Progenitor cell of endocrine pancreas (in vitro differentiated cells): ENCODE measurements at places on chromosomes 6 and 20.
A peak's percentile ranks its signal among the peaks of the same experiment; 100 is the strongest.

- DNase-seq = no peak
- no peak overlapping the region for H3K4me3 ChIP-seq
- H3K27ac ChIP-seq = peak overlapping the region; percentile 26
- peaks cover 5% of the 10 kb centered on the region for H3K36me3 ChIP-seq
- H3K27me3 ChIP-seq = peaks cover 12% of the 10 kb centered on the region
Observed at GRCh38 chr6:40880906-40881305, 158.1 kb downstream of the UNC5CL start.

- no peak within 1 kb of the TSS for H3K4me3 ChIP-seq
- no peaks in the 10 kb centered on the region for H3K4me1 ChIP-seq
- H3K27ac ChIP-seq = no peak within 1 kb of the TSS
- H3K36me3 ChIP-seq = no peaks in the 10 kb centered on the region
Observed at GRCh38 chr20:610130-611046, at the start of gene TCF15. Gene TCF15, minus strand, starts transcription at chr20:610309. Its CDS starts 72 bp downstream, at chr20:610237.

- H3K27me3 ChIP-seq = no peaks in the 10 kb centered on the region
- H3K4me1 ChIP-seq = no peaks in the 10 kb centered on the region
- no peaks in the 10 kb centered on the region for H3K36me3 ChIP-seq
- DNase-seq = no peak
Observed at GRCh38 chr6:101662111-101662897, 268.8 kb downstream of the GRIK2 start.

DNA sequence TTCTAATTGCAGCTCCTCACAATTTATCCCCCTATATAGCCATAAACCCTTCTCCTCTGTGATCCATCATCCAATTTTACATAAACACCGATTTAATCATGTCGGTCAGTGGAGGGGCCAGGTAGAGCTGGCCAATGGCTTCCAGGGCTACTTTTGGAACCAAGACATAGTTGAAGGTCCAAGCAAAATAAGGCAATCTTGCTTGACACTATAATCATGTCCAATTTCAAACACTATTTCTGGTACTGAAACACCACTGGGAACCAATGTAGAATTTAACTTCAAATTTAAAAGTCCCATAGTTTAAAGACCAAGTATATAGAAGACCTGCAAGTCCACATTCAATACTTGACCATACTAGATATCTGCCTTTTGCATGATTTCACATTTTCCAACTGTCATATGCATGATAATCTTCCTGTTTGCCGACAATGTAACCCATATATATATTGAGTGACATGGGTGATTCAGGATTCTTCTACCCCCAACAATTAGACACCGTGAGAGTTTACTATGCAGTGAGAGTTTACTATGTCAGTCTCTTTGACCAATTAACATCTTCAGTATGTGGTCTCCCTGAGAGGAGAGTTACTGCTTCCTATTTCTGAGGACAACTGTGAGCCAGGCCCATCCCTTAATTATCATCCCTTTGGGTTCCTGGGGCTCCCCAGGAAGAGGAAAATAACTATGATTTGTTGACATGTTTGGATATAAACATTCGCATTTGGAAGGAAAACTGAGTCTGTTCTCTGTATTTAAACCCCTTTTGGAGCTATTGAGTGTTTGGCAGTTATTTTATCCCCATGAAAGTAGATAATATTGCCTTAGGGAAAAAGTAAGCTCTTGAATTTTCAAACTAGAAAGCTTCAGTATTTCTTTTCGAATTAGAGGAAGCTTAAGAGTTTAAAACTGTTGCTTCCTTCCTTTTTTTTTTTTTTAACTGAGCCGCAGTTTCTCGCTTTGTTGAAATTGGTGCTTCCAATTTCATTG lies 31.8 kb downstream of the SAMD3 start:
- peak overlapping the region; percentile 42 for H3K27ac ChIP-seq
- peaks cover 4% of the 10 kb centered on the region for H3K36me3 ChIP-seq
- peaks cover 14% of the 10 kb centered on the region for H3K27me3 ChIP-seq

DNA sequence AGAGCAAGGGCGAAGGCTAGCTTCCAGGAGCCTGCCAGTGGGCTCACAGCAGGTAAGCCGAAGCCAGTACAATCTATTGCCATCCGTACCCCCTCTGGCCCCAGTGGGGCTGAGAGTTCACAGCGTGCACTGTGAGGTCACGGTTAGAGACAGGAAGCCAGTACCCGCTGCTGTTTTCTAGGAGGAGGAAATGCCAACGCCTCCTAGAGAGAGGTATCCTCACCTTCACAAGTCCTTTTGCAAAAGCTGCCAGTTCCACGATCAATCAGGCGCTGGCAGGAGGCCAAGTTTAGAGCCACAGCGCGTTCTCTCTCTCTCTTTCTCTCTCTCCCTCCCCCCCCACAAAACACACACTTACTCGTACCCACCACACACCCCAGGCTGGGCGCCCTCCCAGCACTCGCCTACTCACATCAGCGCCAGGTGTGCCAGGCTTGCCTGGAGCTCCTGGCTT lies 22.5 kb downstream of the COL9A1 start:
- peaks cover 59% of the 10 kb centered on the region for H3K27me3 ChIP-seq
- H3K4me1 ChIP-seq = peaks cover 6% of the 10 kb centered on the region
- H3K4me3 ChIP-seq = no peak overlapping the region
- H3K27ac ChIP-seq = no peak overlapping the region

- H3K4me3 ChIP-seq = no peak overlapping the region
- no peaks in the 10 kb centered on the region for H3K4me1 ChIP-seq
- DNase-seq = peak; percentile 64
- peaks cover 4% of the 10 kb centered on the region for H3K27me3 ChIP-seq
- no peak overlapping the region for H3K27ac ChIP-seq
- H3K36me3 ChIP-seq = no peaks in the 10 kb centered on the region
Observed at GRCh38 chr6:87436435-87436834, 28.7 kb downstream of the CFAP206 start.

- no peaks in the 10 kb centered on the region for H3K4me1 ChIP-seq
- no peak overlapping the region for H3K4me3 ChIP-seq
- no peak for DNase-seq
- peaks cover 39% of the 10 kb centered on the region for H3K36me3 ChIP-seq
- no peaks in the 10 kb centered on the region for H3K27me3 ChIP-seq
Observed at GRCh38 chr20:41432746-41433145, 66.1 kb upstream of the EMILIN3 start.

DNA sequence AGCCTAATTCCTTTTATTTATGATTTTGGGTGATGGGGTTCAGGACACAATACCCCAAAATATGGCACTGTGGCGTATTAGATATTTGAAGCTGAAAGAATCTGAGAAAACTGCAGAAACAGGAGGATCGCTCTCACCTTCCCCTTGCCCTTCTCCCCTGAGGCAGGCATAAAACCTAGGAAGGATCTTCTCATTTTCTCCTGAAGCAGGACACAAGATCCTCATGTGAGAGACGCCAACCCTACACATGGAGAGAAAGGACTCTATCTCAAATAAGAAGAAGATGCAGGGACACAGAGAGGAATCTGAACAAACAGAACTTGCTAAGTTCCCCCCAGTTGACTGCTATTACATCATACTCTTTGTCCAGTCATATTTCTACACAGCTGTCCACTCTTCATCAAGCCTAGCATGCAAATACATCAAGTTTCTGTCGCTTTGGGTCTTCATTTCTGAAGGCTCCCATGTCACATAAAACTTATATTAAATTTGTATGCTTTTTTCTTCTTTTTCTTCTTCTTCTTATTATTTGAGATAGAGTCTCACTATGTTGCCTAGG lies 109.0 kb downstream of the DTNBP1 start:
- H3K4me1 ChIP-seq = peaks cover 4% of the 10 kb centered on the region
- no peaks in the 10 kb centered on the region for H3K27me3 ChIP-seq
- no peak for DNase-seq
- H3K27ac ChIP-seq = no peak overlapping the region

- peaks cover 52% of the 10 kb centered on the region for H3K27me3 ChIP-seq
- H3K4me1 ChIP-seq = no peaks in the 10 kb centered on the region
- no peaks in the 10 kb centered on the region for H3K36me3 ChIP-seq
- no peak for DNase-seq
- no peak overlapping the region for H3K4me3 ChIP-seq
- H3K27ac ChIP-seq = no peak overlapping the region
Observed at GRCh38 chr6:30163918-30164654, 740 bp downstream of the TRIM15 start.

- H3K4me3 ChIP-seq = no peak overlapping the region
- H3K27me3 ChIP-seq = no peaks in the 10 kb centered on the region
- no peaks in the 10 kb centered on the region for H3K36me3 ChIP-seq
- no peak overlapping the region for H3K27ac ChIP-seq
- DNase-seq = no peak
Observed at GRCh38 chr6:75351570-75351969, 67.0 kb upstream of the TMEM30A start.

GRCh38 chr20:11190741-11191140 lies 516.9 kb upstream of the JAG1 start:
- no peaks in the 10 kb centered on the region for H3K36me3 ChIP-seq
- H3K27ac ChIP-seq = no peak overlapping the region
- H3K27me3 ChIP-seq = no peaks in the 10 kb centered on the region
- DNase-seq = no peak
- no peak overlapping the region for H3K4me3 ChIP-seq
- H3K4me1 ChIP-seq = peaks cover 19% of the 10 kb centered on the region

- DNase-seq = no peak
- H3K4me3 ChIP-seq = no peak overlapping the region
- H3K27me3 ChIP-seq = no peaks in the 10 kb centered on the region
- H3K27ac ChIP-seq = no peak overlapping the region
- H3K4me1 ChIP-seq = no peaks in the 10 kb centered on the region
- no peaks in the 10 kb centered on the region for H3K36me3 ChIP-seq
Observed at GRCh38 chr6:120854583-120854982, 479.7 kb downstream of the TBC1D32 start.

GRCh38 chr6:7121700-7122241 lies 14.0 kb downstream of the RREB1 start:
- DNase-seq = no peak
- H3K27ac ChIP-seq = no peak overlapping the region
- H3K4me3 ChIP-seq = no peak overlapping the region

GRCh38 chr6:142947714-142948480 lies 2.9 kb upstream of the HIVEP2 start:
- peaks cover 6% of the 10 kb centered on the region for H3K27me3 ChIP-seq
- DNase-seq = no peak
- peak overlapping the region; percentile 96 for H3K27ac ChIP-seq
- peak overlapping the region; percentile 76 for H3K4me3 ChIP-seq
- H3K36me3 ChIP-seq = no peaks in the 10 kb centered on the region
- peaks cover 29% of the 10 kb centered on the region for H3K4me1 ChIP-seq

- peak overlapping the region; percentile 89 for H3K27ac ChIP-seq
- no peaks in the 10 kb centered on the region for H3K36me3 ChIP-seq
- DNase-seq = peak; percentile 25
- H3K27me3 ChIP-seq = no peaks in the 10 kb centered on the region
- peaks cover 37% of the 10 kb centered on the region for H3K4me1 ChIP-seq
Observed at GRCh38 chr20:25247518-25247955, 348 bp upstream of the PYGB start.

DNA sequence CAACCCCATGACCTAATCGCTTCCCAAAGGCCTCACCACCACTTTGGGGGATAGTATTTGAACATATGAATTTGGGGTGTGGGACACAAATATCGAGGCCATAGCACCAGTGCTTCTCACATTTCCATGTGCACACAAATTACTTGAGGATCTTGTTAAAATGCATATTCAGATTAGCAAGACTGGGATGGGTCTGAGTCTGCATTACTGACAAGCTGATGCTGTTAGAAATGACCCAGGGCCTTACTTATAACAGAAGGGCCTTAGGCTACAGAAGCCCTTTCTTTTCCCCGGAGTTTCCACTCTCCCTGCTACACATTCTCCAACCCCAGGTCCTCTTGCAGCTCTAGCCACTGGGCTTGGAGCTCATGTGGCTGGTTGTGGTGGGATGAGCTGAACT lies 141.5 kb upstream of the LRFN2 start:
- no peaks in the 10 kb centered on the region for H3K36me3 ChIP-seq
- peaks cover 22% of the 10 kb centered on the region for H3K27me3 ChIP-seq
- no peak overlapping the region for H3K27ac ChIP-seq
- no peak overlapping the region for H3K4me3 ChIP-seq
- no peak for DNase-seq

DNA sequence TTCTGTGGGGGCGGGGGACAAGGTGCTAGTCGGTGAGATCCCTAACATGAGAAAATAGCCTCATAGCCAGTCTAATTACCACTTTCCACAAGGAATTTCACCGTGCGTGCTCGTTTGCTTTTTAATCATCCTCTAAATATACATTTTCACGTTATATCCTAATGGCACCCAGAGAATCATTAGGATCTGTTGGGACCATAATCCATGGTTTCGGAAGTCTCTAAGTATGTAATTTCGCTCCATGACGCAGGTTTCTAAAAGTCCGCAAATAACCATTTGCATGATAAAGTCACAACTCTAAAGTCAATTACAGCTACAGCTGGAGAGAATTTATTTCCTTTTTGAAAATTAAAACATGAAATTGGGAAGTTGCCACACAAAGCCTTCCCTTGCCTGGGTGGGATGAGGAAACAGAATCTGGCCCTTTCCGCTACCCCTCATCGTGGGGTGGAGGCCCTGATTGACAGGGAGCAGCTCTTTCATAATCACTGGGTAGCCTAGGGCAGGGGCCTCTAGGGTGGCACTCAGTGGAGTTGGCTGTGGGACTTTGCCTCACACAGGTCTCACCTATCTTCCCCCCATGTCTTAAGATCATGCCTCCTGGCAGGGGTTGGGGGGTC lies 81.9 kb downstream of the LRFN2 start:
- no peaks in the 10 kb centered on the region for H3K36me3 ChIP-seq
- H3K27ac ChIP-seq = no peak overlapping the region
- no peak overlapping the region for H3K4me3 ChIP-seq
- DNase-seq = no peak
- H3K4me1 ChIP-seq = peaks cover under 1% of the 10 kb centered on the region
- peaks cover 17% of the 10 kb centered on the region for H3K27me3 ChIP-seq

DNA sequence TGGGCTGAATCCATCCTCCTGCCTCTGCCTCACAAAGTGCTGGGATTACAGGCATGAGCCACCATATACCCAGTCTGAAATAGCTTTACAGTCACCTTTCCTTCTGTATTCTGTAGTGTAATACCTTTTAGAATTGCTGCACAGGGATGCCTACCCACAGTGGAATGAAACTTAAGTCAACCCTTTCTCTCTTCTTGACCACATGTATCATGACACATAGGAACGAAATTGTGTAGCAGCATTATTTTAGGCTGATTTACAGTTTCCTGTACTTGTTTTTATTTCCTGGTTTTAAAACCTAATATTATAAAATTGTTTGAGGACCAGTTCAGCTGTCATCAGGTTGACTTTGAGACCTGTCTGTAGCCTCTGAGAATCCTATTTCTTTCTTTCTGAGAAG lies 297.8 kb downstream of the ZFAND3 start:
- no peak overlapping the region for H3K27ac ChIP-seq
- H3K36me3 ChIP-seq = peaks cover 8% of the 10 kb centered on the region
- no peaks in the 10 kb centered on the region for H3K27me3 ChIP-seq
- H3K4me3 ChIP-seq = no peak overlapping the region
- H3K4me1 ChIP-seq = peaks cover 8% of the 10 kb centered on the region

DNA sequence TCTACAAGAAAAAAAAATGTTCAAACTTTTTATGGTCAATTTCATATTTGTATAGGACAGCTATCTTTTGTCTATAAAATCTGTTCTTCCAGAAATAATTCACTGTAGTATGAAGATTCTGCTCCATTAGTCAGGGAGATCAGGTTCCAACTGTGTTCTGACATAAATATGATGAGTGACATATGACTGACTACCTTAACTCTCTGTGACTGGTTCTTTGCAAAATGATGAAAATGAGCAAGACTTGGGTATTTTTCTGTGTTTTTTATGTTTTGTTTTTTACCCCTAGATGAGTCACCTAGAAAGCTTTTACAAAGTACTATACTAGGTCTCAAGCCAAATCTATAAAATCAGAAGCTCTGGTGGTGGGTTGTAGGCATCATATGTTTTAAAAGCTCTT lies 229.6 kb downstream of the MMUT start:
- H3K27me3 ChIP-seq = no peaks in the 10 kb centered on the region
- no peaks in the 10 kb centered on the region for H3K36me3 ChIP-seq
- no peaks in the 10 kb centered on the region for H3K4me1 ChIP-seq
- no peak overlapping the region for H3K27ac ChIP-seq

GRCh38 chr20:59006167-59006863 lies 739 bp downstream of the CTSZ start:
- H3K27ac ChIP-seq = no peak overlapping the region
- H3K4me1 ChIP-seq = peaks cover 3% of the 10 kb centered on the region
- H3K27me3 ChIP-seq = peaks cover 21% of the 10 kb centered on the region
- no peak for DNase-seq
- peak overlapping the region; percentile 61 for H3K4me3 ChIP-seq
